Stimulated activated CD4-positive, alpha-beta T cell treated with anti-CD3 and anti-CD28 coated beads, Interleukin-4, amount 100 ng/mL, for 4 hours (primary cell): ENCODE measurements at places on chromosomes 7 and 10.

- DNase-seq = no peak
Observed at GRCh38 chr10:109587366-109587765, 335.9 kb downstream of the XPNPEP1 start.

- DNase-seq = no peak
Observed at GRCh38 chr7:155358066-155358947, 60.6 kb downstream of the INSIG1 start.

DNA sequence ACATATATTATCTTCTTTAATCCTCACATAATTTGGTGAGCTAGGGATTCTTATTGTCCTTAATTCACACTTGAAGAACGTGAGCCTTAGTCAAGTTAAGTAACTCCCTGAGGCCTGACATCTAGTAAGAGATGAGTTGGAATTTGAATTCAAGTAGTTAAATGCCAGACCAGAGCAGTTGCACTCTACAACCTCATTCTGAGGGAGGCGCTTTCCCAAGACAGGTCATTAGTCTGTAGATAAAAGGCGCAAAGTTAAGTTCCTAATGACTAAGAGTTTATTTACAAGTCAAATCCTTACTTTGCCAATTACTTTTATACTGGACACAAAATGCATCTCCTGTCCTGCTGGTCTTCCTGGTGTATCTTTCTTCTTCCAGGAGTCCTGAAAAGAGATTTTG, 3.6 kb upstream of the EXOC6 start:
- DNase-seq = no peak

DNA sequence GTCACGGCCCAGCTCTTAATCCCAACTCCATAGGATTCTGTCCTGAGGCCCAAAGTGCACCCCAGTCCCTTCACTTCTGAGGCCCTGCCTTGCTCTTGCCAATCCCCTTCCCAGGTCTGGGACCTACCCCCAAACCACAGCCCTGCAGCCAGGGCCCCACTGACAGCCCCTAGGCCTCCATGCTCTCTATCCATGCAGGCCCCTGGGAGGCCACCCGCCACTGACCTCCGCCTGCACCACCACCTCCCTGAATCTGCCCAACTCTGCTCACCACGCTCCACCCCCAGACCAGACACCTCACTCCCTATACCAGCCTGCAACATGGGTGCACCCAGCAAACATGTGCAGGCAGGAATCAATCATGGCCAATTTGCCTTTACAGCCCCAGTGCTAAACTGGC, 10.2 kb downstream of the SLIT1 start:
- no peak for DNase-seq
